WTC11 (cell line): ENCODE measurements at places on chromosomes 16 and 17. TPM values are rescaled to one million over a fixed set of nuclear protein-coding genes. Genes with fewer than 3 reads are reported as not detected.

KRT31 gene
- not detected in 3 replicates for total RNA-seq

DNA sequence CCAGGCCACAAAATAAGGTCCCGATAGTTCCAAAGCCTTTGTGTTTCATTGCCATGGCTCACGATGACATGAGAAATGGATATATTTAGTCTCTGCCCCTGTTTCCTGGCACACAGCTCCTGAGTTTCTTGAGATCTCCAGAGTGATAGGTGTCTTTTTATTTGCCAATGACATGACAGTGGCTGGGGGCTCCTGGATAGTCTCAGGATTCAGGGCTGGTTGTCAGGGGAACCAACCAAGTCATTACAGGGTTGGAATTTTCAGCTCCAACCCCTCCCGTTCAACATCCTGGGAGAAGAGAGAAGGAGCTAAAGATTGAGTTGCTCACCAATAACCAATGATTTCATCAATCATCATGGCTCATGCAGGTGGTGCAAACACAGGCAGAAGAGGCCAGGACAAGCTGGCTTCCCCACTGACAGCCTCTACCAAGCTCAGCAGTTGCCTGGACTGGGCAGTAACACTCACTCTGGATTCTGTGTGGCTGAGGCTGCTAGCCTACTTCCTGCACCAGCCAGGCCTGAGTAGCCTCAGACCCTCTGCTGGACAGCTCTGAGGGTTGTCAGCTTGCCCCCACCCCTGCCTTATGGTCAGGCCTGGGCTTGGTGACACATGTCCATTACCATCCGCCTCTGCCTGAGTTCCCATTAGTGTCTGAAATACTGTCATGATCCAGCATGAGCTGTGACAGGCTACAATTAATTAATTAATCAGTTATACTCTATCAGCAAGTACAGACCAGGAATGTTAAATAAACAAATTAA lies 534.4 kb upstream of the CDH5 start:
- DNase-seq, result no peak

GRCh38 chr17:55278173-55278961 lies 13.6 kb downstream of the HLF start:
- no peak for DNase-seq

DNA sequence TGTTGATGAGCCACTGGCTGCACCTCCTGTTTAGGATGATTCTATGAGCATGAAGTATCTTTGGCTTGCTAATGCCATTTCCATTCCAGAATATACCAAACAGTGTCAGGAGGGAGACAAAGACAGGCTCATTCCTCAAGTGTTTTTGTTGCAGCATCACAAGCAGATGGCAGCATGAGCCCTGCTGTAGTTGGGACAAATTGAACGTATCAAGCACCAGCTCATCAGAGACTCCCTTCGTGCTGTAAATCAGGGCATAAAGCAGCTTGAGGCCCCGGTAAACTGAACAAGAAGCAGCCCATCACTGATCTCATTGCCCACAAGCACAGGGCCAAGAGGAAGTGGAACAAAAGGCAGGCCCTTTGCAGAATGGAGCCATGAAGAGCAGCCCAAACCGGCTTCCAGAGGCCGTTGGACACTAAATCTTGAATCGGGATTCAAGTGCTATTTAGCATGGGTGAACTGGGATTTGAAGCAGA lies 45.9 kb upstream of the HS3ST3A1 start:
- no peak for DNase-seq

MSLN gene
- total RNA-seq, result 0.20 to 0.55 TPM (median 0.46 TPM) in 3 replicates

GRCh38 chr16:79217375-79218011 lies 383.0 kb downstream of the MAF start:
- no peak for DNase-seq

DNA sequence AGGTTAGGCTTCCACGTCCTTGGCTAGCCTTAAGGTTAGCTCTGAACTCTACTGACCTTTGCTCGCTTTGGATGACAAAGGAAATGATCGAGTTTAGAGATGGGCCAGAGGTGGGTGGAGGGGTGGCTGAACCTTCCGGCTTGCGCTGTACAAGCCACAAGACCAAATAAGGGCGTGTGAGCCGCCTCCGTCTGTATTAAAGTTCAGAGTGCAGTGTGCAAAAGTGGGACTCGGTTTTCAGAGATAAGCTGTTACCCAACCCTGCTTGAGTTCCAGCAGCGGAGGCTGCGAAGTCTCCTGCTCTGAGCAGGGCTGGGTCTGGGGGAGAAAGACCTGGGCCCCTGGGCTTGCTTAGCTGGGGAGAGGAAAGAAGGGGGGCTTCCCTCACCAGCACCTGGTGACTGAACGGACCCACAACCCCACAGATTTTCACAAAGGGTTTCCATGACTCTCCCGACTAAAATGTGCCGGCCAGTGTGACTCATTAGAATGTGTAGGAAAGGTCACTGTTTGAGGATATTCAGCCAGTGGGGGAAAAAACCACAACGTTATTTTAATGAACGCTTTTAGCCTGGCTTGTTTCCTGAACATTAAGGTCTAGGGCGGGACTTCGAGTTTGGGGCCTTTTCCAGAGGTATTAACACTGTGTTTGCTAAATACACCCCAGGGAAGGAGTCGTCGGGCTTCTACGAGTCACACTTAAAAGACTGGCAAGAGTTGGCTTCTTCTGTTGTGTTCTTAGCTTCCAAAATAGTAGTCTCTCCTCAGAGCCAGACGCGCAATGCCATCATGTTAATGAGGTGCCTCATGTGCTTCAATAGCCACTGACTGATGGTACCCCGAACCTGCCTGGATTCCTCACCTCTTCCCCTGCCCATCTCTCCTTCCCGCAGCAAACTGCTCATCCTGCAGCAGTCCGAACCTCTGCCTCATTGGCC lies 67.0 kb downstream of the CENPV start:
- DNase-seq, result no peak

- no peak for DNase-seq
Observed at GRCh38 chr16:23528644-23529310, 18.5 kb upstream of the GGA2 start.

ZP2 gene
- total RNA-seq, result 0.07 TPM in 1 of 3 replicates, not detected in the others

AGRP gene
- not detected in 3 replicates for total RNA-seq

GRCh38 chr16:31003744-31004143 lies 6.7 kb downstream of the STX1B start:
- no peak for DNase-seq

GRCh38 chr16:52293204-52293603 lies 253.7 kb downstream of the TOX3 start:
- DNase-seq, result no peak

CA4 gene
- 5.4 to 6.7 TPM (median 6.2 TPM) in 3 replicates for total RNA-seq

DNA sequence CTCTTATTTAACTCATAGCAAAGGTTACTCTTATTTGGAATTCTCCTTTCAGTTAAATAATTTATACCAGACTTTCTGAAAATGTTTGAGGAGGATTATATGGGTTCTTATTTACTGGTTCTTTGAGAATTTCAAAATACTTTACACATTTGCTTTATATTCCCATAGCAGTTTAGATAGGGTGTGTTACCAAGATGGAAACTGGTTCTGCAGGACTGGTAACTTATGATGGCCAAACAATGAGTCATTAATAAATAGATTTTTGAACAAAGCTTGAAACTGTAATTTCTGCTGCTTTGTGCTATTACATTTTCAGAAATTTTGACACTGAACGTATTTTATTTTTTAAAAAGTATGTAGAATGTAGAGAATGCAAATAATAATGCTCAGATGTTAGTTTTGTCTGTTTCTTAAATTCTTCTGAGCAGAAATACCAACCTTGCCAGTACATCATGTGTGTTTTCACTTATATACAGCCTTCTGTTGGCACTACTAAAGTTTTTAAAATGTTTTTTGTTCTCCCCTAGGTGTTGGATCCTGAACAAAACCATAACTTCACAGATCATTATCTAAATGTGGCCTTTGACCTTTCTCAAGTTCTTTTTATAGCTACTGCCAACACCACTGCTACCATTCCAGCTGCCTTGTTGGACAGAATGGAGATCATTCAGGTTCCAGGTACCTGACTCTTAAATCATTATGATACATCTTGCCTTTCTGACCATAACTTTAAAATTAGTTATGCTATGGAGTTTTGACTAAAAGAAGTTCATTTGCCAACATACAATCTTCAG lies 48.3 kb upstream of the ABCC11 start:
- no peak for DNase-seq

GNG13 gene
- total RNA-seq, result 0.34 TPM in 1 of 3 replicates, not detected in the others

DNA sequence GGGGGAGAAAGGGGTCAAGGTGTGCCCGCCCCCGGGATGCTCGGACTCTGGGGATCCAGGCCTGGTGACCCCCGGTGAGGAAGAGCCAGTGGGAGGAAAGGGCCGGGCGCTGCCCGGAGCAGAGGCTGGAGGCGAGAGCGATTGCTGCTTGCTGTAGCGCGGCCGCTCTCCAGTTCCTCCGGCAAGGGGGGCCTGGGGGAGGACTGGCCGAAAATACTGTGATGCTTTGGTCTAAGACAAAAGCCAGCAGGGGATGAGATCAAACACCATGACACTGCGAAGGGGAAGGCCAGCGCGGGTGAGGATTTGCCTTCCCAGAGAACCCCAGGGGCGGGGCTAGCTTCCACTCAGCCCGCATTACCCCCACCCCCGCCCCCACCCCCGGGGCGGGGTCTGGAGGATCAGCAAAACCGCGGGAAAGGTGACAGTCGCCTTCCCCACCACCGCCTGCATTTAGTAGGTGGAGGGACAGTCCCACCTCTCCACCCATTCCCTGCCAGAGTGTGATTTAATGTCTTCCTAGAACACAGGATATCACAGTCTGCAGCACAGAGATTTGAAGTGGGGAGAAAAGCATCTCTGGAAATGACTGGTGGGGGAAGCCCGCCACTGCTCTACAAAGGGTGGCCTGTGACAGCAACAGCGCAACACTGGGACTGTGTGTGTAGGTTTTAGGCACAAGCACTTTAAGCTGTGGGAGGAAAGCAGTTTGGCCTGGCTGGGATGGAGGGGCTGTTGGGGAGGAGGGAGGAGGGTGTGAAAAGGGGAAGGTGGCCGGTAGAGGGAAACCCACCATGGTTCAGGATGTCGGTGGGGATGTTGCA lies 25.7 kb downstream of the MRC2 start:
- DNase-seq, result peak; percentile 85

DNA sequence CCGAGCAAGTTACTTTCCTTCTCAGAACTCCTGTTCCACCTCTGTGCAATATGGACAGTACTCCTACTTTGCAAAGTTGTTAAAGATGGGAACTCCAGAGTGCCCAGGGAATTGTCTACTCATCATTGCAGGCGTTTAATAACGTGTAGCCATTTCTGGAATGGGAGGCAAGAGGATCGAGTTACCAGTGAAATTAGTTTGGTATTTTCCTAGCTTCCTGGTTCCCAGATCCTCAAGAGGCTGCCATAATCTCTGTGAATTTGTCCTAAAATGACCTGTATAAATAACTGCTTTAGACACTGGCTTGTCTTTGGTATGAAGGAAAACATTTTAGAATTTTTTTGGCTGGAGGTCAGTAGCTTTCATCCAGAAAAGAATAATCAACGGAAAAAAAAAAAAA lies 27.7 kb downstream of the WWOX start:
- DNase-seq, result no peak

DNA sequence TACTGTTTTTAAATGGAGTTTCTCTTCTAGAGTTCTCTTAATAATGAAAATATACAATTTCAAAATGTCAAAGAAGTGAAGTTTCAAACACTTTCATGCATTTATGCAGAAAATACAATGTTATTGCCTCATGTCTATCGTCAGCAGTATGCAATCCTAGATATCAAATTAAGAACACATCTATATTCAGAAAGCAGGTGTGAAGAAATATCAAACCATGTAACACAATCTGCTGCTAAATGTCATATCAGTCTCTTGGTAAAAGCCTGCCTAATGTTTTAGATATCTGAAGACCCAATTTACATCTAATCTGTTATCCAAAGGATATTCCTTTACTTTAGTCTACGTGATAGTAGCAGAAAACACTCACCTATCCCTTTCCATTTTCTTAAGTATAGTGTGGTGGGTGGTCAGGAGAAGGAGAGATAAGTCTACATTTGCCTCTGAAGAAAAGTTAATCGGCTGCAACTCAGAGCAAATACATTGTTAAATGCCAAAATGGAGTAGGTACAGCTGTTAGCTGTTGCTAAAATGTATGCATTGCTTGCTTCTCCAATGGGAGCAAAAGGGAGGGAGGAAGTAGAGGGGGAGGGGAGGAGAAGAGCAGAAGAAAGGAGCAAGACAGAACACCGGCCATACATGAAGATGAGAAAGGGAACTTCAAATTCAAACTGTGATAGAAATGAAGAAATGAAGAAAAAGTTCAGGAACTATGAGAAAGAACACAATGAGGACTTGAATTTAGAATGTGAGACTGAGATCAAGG lies 64.9 kb downstream of the ITFG1 start:
- no peak for DNase-seq

- DNase-seq, result no peak
Observed at GRCh38 chr17:70099884-70100283, 24.9 kb downstream of the KCNJ16 start.

DNA sequence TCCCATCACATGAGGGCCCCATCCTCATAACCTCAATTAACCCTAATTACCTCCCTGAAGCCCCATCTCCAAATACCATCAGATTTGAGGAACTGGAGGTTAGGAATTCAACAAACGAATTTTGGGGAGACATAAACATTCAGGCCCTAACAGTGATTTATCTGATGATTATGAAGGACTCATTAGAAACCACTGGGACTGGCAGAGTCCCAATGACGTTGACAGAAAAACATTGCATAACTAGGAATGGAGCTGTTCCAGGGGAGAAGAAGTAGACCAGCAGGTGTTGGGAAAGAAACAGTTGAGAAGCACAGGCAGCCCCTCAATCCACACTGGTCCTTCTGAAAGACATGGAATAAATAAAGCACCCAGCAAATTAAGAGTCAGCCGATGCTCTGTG lies 282.0 kb downstream of the MAP2K4 start:
- DNase-seq, result no peak

- no peak for DNase-seq
Observed at GRCh38 chr17:13086142-13086769, 68.4 kb upstream of the ELAC2 start.

BEAN1 gene
- 0.07 TPM in 1 of 3 replicates, not detected in the others for total RNA-seq

DNA sequence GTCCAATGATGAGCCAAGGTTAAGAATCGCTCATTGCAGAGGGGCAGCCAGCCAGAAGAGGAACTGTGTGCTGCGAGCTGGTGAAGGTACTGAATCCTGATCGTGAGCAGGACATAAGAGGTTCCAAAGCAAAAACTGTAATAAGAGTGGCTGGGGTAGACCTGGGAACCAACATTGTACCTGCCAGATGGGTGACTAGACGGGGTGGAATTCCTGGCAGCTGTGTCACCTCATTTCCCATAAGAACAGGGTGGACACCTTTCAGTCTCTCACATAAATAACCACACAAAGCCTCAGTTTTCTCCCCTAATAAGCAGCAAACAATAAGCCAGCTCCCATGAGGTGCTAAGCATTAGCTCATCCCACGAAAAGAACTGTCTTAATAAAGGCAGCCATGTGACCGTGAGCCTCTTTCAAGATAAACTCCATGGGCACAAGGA lies 290.3 kb downstream of the SOX9 start:
- DNase-seq, result no peak

- DNase-seq, result peak; percentile 59
Observed at GRCh38 chr16:68235108-68235886, 630 bp downstream of the ESRP2 start.
